ENCODE measurements at places on chromosomes 1 and 21.

DNA sequence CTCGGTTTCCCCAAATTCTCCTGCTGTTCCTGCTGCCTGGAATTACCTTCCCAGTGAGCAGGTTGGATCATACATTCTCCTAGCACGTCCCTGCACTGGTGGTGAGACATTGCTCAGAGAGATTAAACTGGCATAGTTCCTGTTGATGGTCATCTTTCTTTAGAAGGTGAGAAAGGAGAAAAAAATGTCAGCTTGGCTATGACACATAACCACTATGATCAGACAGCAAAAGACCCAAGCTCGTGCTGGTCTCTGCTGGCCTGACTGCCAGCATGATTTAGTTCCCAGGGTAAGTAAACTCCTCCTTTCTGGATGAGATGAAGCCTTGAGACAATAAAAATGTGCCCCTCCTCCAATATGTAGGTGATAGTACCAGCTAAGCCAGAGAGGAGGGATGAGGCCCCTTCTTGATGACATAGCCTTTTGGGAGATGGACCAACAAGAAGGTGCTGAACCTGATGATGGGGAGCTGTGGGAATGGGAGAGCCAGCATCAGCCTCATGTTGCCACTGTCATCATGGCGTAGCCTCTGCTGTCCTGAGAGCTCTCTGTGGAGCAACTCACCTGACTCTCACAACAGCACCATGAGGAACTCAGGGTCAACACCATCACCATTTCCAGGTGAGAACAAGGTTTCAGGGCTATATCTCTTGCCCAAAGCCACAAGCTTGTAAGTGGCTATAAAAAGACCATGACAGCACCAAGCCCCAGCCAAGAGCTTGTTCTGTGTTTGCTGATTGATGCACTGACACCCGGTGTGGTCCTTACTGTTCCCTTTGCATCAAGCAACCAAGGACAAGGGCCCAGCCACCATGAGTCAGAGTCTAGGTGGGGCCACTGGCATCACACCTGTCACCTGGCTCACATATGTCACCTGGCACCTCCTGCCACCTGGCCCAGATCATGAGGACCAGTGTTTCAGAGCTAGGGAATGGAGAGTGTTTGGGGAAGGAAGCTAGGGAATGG is 200.0 kb downstream of the MATN1 start:
- DNase-seq: no peak

DNA sequence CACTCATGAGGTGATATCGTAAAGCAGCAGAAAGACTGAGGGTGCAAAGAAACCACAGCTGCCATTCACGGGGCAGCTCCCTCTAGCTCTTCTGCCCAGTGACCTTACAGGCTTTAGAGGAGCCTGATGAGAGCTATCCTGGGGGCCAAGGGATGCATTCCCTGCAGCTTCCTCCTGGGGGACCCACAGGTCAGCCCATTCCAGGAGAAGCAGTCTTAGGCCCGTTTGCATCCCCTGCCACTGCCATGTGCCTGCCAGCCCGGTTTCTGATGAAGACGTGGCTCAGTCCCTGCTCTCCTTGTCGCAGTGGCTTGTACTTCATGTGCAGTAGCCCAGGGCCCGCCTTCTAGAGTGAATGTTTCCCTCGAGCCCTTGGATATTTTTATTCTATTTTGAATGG is 22.8 kb downstream of the ATP5PO start:
- no peak for DNase-seq

GRCh38 chr1:160114085-160114484 is 1.5 kb upstream of the ATP1A2 start:
- no peak for DNase-seq

GRCh38 chr1:187836557-187836956 is 1007.8 kb downstream of the PLA2G4A start:
- no peak for DNase-seq

DNA sequence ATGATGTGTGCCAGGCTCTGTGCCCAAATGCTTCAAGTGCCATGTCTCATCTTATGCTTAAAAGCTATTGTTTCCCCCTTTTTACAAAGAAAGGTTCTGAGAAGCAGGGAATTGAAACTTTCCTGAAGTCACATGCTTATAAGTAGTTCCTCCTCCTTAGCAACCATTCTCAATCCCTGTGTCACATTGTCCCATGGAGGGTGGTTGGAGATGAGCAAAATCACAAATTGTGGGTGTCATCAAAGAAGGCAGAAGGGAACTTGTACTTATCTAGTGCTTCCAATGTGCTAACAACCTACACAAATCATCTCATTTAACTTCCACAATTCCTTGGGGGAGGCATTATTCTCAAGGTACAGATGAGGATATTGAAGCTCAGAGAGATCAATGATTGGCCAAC is 10.1 kb upstream of the ERICH3 start:
- DNase-seq: no peak

DNA sequence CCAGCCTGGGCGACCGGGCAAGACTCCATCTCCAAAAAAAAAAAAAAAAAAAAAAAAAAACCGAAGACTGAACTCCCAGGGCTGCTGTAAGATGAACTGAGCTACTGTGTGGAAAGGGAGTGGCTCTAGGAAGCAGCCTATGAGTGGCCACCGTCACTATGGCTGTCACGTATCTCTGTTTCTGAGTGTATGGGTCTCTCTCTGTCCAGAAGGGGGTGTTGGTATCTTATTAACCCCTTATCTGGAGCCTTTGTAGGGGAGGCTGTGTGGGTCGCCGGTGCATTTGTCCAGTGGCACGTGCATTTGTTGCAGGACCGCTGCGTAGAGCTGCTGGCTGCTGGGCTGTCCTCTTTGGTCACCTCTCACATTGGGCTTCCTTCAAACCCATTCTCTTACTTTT is 326.6 kb downstream of the CAMTA1 start:
- no peak for DNase-seq

DNA sequence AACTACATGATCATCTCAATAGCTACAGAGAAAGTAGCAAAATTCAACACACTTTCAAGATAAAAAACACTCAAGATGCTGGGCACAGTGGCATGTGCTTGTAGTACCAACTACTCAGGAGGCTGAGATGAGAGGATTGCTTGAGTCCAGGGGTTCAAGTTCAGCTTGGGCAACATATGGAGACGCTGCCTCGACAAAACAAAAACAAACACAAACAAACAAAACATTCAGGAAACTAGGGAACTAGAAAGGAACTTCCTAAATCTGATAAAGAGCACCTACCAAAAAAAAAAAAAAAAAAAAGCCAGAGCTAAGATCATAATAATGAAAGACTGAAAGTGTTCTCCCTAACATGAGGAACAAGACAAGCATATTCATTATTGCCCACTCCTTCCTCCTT is 22.8 kb upstream of the RNF186 start:
- no peak for DNase-seq

DNA sequence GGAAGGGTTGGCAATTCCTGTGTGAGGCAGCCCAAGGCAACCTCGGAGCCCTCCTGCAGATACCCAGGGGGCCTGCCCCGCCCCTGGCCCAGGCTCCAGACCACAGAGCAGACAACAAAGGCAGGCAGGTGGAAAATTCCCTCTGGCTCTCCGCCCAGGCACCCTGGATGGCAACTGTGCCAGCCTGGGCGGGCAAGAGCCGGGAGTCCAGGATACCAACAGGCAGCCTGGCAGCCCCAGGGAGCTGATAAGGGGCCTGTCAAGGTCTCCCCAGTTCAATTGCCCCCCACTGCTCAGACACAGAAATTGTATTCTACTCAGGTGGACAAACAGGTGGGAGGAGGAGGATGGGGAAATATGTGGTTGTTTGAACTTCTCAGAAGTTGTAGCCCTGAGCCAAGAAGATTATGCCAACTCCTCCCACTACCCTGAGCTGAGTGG is 15.4 kb upstream of the GPR37L1 start:
- peak; percentile 78 for DNase-seq

DNA sequence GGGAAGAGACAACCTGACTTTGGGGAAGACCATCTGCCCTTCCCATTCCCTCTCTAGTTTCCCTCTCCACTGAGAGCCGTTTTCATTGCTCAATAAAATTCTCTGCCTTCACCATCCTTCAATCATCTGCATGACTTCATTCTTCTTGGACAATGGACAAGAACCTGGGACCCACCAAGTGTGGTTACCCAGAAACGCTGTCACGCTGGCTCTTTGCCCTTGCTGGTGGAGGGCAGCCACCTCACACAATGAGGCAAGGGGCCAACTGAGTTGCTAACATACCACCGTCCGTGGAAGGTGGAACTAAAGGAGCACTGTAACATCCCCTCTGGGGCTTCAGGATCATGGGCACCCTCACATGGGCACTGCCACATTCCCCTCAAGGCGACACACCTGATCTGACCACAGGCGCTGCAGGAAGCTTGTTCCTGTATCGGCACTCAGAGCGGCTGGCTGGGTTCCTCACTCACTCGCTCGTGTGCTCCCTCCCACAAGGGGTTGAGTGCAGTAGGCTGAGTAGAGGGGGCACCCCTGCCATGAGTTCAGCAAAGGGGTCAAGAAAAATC is 652.4 kb downstream of the PLPP3 start:
- peak; percentile 34 for DNase-seq

DNA sequence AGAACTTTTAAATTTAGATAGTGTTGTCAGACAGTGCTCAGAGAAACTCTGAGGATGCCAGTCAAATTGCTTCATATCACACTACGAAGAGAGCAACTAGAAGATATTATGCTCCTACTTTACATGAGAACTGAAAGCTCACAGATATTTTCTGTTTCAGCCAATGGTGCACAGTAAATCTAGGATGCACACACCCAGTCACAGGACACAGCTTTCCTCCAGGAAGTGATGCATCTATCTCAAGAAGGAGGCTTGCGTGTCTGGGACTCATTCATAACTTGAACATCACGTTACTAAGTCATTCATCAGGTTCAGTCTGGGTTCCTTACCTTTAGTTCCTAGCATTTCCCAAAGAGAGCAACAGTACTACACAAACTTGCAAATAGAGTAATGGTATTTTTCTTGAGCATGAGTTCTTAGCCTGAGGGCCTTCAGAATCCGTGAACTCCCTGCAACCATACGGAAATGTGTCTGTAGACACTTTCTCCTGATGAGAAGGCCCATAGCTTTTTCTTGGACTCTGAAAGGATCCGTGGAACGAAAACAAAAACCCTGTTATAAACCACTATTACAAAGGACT is 12.2 kb downstream of the ZNF697 start:
- no peak for DNase-seq

GRCh38 chr1:186518822-186519381 is 58.0 kb upstream of the PDC start:
- no peak for DNase-seq

DNA sequence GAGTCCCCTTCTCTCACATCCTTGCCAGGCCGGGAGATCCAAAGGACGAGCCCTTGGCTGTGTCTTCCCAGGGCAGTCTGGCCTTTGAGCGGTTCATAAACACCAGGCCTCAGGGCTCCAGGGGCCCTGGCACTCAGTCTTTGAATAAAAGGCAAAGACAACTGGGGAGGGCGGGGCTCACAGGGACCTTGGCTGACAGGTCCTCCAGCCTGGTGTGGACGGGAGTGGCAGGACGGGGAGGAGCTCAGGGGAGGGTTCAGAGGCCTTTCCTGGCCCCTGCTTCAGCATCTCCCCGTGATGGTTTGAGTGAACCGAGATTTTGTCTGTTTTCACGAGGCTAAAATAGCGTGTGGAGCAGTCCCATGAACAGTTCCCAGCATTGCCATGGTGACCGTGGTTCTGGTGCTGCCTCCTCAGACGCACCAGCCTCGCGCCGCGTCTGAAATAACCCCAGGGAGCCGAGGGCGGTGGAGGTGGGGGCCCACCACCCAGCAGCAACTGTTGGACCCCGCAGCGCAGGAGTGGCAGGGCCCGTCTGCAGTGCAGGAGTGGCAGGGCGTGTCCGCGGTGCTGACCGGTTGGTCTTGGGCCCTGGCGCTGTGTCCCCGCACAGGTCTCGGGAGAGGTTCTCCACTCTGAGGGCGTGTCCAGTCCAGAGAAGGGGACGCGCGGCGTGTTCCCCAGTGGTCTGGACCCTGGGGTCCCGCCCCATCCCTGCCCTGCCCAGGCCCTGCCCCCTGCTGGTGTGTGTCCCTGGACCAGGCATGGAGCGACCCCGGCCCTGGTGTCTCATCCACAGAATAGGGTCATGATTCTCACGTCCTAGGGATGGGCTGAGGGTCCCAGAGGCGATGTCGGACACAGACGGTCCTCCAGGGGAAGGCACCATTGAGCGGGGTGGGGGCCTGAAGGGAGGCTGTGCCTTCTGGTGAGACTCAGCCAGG is 7.1 kb upstream of the PRKCZ start:
- DNase-seq: peak; percentile 50

- DNase-seq: no peak
These were observed 2.2 kb upstream of the TMEM51 start for GRCh38 chr1:15151377-15151806.
